Articular chondrocyte of knee joint (primary cell): ENCODE measurements at places on chromosomes 1 and 21. TPM values are rescaled to one million over a fixed set of nuclear protein-coding genes. Genes with fewer than 3 reads are reported as not detected.

The OXCT2 gene
- 2.2 and 3.4 TPM in 2 replicates for total RNA-seq

The IGSF3 gene
- 2.1 and 2.5 TPM in 2 replicates for total RNA-seq

The ENAH gene
- total RNA-seq: 710 and 1,043 TPM in 2 replicates

The OR2L3 gene
- not detected in 2 replicates for total RNA-seq

The OR6K3 gene
- not detected in 2 replicates for total RNA-seq

The CCDC17 gene
- 1.4 and 1.5 TPM in 2 replicates for total RNA-seq

The TBX15 gene
- total RNA-seq: 64.6 and 81.5 TPM in 2 replicates

The ZC3H12A gene
- total RNA-seq: 8.9 and 10.6 TPM in 2 replicates

The GPR157 gene
- 3.7 and 5.7 TPM in 2 replicates for total RNA-seq

The TENT5C gene
- total RNA-seq: 7.3 and 8.0 TPM in 2 replicates
